ENCODE measurements at places on chromosomes 1 and 21.

DNA sequence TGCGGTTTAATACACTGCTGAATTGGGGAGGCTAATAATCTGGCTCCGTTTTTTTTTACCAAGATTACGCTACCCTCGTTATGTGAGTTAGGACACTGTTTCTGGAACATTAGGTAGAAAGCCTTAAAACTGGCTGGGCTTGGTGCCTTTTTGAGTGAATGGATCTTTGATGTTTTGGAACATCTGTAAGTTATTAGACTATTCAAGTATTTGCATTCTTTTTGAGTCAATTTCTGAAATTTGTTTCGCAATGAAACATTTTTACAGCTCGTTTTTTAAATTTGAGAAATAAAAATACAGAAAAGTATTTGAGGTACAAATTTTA is 106.9 kb downstream of the LTN1 start:
- no peak for DNase-seq

- DNase-seq: no peak
Measured at GRCh38 chr1:183301239-183301638, 115.2 kb downstream of the LAMC2 start.

DNA sequence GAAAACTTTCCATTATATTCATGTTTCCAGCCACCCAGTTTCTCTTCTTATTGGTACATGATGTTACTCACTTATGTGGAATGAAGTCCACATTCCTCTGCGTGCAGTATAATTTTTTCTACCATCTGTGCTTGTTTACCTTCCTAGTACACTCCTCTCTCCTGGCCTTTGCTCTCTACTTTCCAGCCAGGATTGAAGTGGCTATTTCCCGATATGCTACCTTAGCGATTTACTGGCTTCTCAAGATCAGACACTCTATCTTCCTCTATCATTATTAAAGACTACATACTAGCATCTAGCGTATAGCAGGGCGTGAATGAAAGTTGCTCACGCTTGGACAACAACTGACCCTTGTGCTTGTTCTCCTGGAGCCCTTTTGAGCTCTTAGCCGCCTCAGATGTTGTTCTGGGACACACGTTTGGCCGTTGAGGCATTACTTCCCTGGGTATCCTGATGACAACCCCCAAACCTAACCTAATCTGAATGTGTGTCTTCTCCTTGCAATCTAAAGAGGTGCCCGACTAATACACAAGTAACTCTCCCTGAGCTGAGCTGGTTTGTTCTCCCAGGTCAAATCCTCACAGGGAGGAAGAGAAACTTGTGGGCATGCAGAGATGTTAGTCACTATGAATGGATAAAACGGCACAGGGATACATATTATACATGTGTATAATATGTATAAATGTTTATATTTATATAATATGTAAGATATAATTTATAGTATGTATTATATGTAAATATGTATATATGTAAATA is 13.4 kb upstream of the MTARC2 start:
- DNase-seq: no peak

DNA sequence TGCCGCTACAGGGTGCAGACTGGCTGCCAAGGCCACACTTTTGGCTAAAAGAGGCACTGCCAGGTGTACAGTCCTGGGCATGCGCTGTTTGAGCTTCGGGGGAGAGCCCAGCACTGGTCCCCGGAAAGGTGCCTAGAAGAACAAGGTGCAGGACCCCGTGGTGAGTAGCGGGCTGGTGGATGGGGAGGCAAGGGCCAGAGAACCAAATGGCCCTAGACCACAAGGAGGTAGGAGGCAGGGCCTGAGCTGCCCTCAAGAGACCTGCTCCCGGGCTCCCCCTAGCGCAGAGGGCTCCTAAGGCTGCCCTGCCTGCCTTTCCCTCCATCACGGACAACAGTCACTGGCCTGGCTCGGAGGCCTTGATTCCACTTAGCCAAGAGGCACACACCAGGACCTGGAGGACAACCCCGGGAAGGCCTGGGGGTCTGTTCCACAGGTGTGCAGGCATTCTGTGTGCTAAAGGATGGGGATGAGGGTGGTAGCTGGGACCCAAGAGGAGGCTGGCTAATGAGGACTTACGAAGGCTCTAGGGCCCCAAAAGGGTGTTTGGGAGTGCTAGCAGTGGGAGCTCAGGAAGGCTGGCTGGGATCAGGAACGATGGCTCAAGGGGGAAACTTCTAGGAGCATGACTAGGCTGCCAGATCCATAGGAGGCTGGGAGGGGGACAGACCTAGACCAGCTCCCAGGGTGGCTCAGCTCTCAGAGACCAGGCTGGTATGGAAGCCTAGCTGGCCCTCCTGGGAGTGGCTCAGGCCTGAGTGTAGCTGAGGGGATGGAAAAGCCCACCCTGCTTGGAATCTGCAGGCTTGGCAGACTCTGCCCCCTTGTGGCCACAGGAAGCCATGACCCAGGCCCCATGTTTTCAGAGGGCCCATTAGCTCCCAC is 742 bp downstream of the ARTN start:
- no peak for DNase-seq

DNA sequence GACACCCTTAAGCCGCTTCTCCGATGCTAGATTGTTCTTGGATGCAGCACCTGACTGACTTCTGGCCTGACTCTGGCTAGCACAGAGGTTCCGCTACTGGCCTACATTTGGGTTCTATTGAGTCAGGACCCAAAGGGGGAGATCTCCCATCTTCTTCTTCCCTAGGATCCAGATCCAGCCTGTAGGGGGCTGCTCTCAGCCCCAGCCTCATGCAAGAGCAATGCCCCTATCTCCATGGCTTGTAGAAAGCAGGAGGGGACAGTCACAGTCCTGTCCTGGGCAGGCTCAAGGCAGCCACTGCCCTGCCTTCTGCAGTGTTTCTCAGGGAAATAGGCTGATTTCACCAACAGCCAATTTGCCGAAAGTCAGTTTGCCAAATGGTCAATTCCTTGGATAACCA is 6.3 kb upstream of the ADAR start:
- no peak for DNase-seq

DNA sequence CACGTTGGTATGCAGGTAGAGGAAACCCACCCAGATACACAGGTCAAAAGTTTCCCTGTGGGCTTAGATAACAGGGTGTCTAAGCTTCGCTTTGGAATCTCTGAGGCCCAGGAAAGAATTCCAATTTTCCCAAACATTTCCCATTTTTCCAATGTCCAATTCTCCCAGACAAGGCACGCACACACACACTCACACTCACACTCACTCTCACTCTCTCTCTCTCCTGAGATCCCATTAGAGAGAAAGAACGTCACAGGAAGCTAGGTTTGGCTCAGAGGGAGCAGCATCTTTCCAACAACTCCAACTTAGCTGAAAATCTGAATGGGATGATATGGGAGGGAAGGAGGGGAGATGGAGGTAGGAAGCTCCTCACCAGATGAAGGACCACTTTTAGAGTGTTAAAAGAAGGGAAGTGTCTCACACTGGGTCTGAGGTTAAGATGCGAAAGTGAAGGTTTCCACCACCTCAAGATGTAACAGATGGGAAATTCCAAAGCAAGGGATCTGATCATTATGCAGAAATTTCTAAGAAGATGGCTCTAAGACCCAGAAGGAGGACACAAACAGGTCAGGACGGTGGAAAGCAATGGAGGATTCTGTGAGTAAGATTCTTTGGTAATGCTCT is 63.5 kb downstream of the GNG12 start:
- DNase-seq: no peak

- DNase-seq: no peak
Measured at GRCh38 chr1:219293410-219293809, 119.7 kb downstream of the LYPLAL1 start.

DNA sequence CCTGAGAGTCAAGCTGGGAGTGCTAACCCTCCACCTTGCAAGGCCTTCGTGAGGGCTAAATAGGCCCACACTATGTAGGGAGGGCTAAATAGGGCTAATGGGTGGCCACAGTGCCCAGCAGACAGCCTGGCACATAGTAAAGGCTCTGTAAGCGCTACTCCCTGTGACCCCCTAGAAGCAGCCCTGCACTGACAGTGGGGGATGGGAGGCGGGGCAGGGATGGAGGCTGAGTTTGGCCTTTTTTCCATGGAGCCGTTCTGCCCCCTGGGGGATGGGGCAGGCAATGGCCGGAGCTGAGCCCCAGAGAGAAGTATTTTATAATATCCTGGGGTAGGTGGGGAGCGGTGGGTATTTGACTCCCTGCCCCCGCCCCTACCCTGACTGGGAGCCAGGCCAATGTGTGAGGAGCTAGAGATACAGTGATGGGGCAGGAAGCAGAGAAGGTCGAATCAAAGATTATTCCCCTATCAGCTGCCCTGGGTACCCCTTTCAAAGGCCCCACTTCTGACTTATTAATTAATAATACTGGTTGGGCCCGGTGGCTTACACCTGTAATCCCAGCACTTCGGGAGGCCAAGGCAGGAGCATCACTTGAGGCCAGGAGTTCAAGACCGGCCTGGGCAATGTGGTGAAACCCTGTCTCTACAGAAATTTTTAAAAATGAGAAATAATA is 42.3 kb downstream of the LACTBL1 start:
- DNase-seq: no peak

GRCh38 chr1:44296806-44297205 is 58.3 kb downstream of the ERI3 start:
- DNase-seq: no peak

DNA sequence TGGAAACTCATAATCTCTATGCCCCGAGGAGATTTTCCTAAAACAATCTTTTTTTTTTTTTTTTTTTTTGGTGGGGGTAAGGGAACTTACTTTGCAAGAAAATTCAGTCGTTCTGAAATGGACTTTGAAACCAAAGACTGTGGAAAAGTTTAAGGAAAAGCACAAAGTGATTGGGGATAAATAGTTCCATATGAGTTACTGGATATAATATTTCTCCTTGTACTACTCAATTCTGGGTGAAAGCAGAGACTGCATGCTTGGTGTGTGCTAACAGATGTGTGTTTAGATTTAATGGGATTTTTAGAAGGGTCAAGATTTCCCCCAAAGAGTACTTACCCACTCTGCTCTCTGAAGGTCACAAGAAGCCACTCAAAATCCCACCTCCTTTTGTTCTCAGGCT is 204.9 kb upstream of the USP24 start:
- no peak for DNase-seq

GRCh38 chr1:10940451-10940804 is 72.0 kb upstream of the TARDBP start:
- DNase-seq: no peak

GRCh38 chr1:25173809-25174340 is 58.4 kb downstream of the SYF2 start:
- no peak for DNase-seq

DNA sequence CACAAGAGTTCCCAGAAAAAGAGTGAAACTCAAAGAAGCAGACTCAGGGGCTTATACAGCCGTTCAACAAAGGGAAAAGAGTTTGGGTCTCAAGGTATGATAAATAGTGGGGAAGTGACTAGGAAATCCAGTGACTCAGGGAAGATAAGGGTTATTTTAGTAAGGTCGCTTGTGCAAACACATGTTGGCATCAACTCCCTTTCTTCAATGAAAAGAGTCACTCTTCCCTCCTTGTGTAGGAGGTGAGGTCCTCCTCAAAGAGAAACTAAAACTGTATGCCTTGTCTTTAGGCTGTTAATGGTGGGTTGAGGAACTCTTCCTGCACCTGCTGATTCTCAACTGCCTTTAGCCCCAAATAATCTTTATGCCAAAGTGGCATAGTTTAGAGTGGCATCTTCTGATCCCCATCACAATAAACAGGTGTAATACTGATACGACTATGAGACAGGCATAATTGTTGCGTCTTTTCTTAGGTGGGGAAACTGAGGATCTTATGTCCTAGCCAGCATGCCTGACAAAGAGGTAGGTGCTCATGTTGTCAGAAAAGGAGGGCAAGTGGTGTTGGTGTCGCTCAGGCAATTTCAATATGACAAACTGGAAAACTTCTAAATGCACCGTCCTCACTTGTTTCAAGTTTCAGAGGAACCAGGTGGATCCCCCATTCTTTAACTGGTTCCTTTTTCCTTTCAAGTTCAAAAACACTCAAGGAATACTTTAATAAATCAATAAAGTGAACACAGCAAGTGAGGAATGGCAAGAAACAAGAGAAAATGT is 294.1 kb upstream of the RUNX1 start:
- DNase-seq: no peak

DNA sequence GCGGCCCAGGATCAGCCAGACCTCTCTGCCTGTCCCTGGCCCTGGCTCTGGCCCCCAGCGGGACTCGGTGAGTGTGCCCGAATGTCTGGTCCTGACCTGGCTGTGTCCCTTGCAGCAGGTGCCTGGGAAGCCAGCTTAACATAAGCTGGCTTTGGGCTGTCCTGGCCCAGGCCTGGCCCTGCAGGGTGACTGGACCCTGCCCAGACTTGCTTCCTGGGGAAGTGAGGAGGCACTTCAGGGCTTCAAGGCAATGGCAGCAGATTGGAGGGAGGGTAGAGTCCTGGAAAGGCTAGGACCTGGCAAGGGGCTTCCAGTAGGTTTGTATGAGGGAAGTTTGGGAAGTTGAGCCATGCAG is 16.4 kb downstream of the RPS6KA1 start:
- no peak for DNase-seq

DNA sequence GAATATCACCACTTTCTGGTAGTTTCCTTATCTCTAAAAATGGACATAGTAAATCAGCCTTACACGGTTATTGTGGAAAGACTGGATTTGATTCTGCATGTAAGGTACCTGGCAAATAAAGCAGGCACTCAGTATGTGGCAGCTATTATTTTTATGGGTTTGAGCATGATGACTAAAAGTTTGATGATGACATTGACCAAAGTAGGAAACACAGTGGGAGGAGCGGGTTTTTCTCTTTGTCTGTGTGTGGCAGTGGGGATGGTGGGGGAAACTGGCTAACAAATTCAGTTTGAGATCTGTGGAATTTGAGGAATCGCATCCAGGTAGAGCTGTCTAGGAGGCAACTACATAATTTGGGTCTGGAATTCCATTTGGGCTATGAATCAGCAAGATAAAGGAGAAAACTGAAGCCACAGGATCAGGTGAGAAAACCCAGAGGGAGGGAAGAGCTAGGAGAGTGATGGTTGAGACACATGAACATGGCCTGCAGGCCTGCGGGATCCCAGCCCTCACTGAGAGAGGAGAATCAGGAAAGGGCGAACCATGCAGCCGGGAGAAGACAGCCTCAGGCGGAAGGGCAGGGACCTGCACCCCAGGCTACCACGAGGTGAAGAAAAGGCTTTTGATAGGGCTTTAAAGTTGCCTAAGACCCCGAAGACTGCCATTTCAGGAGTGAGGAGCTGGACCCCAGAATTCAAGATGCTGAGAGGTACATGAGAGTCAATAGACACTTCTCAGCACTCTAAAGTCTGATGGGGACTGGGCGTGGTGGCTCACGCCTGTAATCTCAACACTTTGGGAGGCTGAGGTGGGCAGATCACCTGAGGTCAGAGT is 52.2 kb downstream of the MEF2D start:
- DNase-seq: no peak

DNA sequence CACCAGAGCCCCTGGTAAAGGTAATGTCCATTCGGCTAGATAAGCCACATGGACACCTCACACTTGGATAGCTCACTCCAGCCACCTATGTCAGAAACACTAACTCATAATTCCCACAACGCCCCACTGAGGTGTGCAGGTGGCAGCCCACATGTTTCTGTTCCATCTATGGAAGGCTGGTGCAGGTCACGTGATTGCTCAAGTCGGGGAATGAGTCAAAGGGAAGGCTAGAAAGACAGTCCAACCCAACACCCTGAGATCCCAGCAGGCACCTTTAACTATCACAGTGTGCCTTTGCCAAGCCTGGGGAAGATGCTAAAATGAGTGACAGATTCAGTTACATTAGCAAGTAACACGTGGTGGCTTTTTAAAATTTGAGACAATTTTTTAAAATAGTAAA is 45.3 kb upstream of the KCNE1 start:
- no peak for DNase-seq

GRCh38 chr1:196344453-196344852 is 263.8 kb downstream of the KCNT2 start:
- no peak for DNase-seq

GRCh38 chr1:87902830-87903229 is 574.1 kb downstream of the LMO4 start:
- no peak for DNase-seq

Measured in NCI-H187 (cell line).